CD4-positive, alpha-beta T cell treated with Interleukin-2 at 100 ng/mL for 4 hours (primary cell): ENCODE measurements at places on chromosomes 7 and 10.

DNA sequence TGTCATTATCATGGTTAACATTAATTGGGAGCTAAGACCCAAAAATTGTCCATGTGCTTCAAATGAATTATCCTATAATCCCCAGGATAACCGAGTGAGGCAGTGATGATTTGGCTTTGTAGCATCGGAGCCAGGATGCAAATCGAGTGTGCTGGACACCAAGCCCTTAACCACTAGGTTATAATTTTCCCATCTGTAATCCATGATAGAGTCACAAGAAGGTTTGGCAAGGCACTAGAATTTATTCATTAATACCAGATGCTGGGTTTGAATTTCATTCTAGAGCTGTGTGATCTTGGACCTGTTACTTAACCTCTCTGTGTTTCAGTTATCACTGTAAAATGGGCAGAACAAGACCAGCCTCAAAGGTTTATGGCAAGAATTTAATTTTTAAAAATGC is 21.0 kb upstream of the ITGB1 start:
- DNase-seq: no peak

- no peak for DNase-seq
Observed at GRCh38 chr7:1257221-1257620, 24.5 kb downstream of the UNCX start.

DNA sequence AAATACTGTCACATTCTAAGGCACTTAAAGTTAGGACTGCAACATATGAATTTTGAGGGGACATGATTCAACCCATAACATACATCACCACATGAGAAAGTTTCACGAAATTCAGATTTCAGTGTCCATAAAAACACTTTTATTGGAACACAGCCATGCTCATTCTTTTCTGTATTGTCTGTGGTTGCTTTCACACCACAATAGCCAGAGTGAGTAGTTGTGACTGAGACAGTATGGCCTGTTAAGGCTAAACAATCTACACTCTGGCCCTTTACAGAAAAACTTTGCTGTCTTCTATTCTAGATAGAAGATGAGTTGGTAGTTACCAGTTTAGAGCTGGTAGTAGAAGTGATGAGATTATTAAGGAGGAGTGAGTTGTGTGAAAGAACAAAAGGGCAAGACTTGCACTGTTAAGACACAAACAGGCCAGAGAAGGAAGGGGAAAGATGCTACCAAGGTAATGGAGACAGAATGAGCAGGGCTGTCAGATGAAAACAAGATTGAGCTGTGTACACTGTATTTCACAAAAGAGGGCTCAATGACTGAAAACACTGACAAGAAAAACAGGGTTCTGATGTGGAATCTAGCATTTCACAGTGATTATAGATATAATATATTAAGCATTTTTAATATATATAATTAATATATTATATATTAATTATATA is 108.6 kb downstream of the PPP1R3A start:
- no peak for DNase-seq

DNA sequence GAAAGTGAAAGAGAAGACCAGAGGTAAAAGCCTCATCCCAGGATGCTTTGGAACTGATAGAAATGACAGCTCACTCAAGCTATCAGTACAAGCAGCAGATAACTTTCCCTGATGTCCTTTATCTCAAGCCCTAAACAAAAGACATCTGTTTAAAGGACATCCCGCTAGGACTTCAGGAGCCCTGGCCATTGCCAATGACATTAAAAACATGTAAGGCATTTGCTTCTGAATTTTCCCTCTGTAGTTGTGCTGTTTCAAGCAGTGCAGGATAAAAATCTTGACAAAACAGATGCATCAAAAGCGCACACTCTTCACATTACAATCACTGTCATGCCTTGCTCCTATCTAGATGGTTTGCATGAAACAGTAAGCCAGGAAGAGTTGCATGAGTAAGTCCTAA is 159.8 kb downstream of the AOAH start:
- DNase-seq: no peak

DNA sequence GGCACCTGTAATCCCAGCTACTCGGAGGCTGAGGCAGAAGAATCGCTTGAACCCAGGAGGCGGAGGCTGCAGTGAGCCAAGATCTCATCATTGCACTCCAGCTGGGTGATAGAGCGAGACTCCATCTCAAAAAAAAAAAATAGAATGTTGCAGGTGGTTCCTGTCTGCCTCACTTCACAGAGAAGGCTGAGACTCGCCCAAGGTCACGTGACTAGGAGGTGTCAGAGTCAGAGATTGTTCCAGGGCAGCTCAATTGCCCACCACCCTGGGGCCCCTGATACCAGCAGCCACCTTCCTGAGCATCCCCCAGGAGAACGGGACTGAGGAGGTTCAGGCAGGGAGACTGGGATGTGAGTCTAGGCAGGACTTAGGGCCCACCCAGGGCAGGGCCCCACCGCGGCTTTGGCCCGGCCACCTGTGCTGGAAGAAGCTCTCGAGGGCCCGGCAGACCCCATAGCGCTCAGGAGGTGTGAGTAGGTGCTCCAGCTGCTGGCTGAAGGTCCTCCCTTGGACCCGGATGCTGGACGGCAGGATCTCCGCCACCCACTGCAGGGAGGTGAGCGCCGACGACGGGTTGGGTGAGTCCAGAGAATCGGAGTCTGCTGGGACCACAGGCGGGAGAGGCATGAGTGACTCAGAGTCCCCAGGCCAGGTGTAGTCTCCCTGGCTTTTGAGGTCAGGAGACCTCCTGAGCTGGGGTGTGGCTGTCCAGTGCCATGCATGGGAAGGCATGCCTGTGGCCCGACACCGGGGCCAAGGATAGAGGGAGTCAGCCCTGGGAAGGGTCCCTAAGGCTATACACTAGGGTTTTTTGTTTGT is 30.9 kb downstream of the GRID2IP start:
- no peak for DNase-seq

GRCh38 chr7:12581897-12582296 is 11.4 kb downstream of the SCIN start:
- DNase-seq: no peak

- no peak for DNase-seq
Observed at GRCh38 chr7:85829817-85830432, 643.1 kb upstream of the SEMA3D start.

- DNase-seq: no peak
Observed at GRCh38 chr10:110505130-110505770, 7.5 kb downstream of the DUSP5 start.

DNA sequence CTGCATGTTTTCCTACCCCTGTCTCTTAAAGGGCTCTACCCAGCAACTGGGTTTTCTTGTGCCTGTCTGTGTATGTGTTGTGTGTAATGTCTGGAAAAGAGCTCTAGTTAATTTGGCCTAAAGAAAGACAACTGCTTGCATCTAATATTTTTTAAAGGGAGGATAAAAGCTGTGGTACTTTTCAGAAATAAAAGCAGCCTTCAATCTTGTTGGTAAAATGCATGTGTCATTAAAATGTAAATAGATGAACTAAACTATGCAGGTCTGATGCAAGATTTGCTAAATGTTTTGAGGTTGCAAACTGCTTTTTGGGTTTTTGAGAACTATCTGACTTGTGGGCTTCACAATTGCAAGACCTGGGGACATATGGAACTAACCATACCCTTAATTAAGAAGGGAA is 445.3 kb downstream of the HTR7 start:
- no peak for DNase-seq

GRCh38 chr10:33808475-33808874 is 474.0 kb upstream of the NRP1 start:
- no peak for DNase-seq
